ENCODE measurements at places on chromosomes 2 and 18.

DNA sequence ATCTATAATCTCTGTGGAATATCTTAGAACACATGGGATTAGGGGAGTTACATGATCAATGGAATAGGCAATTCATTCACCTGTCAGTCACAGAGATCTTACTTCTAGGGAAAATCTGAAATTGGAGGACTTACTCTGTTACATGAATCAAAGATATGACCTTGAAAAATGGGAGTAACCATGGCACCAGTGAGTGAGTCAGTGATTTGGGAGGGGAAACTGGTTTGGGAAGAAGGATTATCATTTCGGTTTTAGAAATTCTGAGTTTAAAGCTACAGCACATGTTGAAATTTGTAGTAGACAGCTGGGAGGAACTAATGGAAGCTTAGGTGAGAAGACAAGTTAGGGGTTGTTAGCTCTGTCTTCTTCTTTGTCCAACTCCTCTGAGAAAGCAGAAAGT, 153.7 kb downstream of the CAMKMT start:
- DNase-seq, result no peak

DNA sequence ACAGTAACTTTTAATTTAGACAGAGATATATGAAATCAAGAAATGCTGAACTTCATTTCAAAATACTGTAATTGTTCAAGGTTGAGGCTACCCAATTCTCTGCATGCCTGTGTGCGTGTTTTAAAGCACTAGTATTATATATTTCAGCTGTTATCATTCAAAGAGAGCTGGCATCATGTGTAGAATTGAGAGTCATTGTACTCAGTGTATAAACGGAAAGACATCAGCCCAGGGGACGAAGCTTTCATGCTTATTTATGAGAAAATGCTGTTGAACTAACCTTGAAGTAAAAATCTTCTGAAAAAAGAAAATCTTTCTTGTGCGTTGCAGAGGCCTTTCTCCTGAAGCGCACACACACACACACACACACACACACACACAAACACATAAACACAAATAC, 48.4 kb downstream of the MYCN start:
- DNase-seq, result no peak

- DNase-seq, result no peak
Observed at GRCh38 chr2:122168799-122169198, 413.3 kb downstream of the TSN start.

- DNase-seq, result no peak
Observed at GRCh38 chr2:62265106-62265505, 69.2 kb downstream of the B3GNT2 start.

GRCh38 chr2:130824492-130825061, 12.1 kb upstream of the ARHGEF4 start:
- DNase-seq, result peak; percentile 93

GRCh38 chr2:102418421-102418961, 4.5 kb upstream of the IL18RAP start:
- DNase-seq, result peak; percentile 87

- no peak for DNase-seq
Observed at GRCh38 chr2:96648306-96648930, 5.9 kb downstream of the FER1L5 start.

DNA sequence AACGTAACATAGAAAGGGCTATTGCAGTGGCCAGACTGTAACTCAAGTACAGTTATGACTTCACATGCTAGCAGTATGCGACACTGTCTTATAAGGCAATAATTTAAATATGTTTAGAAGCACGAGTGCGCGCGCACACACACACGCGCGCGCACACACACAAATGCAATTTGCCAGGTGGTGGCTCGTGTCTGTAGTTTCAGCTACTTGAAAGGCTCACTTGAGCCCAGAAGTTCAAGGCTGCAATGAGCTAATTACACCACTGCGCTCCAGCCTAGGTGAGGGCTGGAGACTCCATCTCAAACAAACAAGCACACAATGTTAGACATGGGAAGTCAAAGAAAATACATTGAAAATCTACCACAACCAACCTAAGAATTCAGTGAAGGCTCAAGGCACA, 103.7 kb downstream of the USP34 start:
- DNase-seq, result no peak

DNA sequence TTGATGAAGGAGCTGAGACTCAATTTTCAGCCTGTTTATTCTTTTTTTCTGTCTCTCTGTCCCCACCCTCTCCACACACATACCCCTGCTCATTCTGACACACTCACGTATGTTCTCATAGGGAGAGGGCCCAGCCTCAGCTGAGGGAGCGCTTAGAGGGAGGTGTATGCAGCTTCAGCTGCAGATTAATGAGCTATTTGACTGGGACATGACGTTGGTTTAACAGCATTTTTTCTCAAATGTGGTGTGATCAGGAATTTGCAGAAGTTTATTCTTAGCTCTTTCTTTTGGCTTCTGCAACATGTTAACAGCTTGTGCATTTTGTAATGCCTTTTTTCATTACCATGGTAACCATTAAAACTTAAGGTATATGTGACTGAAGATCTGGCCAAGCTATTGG, 1547.1 kb upstream of the PIK3C3 start:
- DNase-seq, result no peak

DNA sequence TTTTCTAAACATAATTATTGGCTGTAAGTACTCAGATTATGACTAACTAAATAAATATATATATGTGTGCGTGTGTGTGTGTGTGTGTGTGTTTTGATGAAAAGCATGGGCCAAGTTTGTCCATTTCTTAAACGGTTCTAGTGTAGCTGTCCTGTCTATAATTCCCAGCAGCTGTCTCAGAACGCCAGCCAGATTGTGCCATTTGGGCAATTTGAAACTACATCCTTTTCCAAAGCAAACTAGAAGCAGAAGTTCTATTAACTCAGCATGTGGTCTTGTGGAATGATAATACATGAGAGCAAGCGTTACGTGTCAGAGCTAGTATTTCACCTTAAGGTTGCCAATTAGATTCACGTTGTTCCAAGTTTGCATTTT, 1.7 kb downstream of the ARHGAP28 start:
- DNase-seq, result no peak

DNA sequence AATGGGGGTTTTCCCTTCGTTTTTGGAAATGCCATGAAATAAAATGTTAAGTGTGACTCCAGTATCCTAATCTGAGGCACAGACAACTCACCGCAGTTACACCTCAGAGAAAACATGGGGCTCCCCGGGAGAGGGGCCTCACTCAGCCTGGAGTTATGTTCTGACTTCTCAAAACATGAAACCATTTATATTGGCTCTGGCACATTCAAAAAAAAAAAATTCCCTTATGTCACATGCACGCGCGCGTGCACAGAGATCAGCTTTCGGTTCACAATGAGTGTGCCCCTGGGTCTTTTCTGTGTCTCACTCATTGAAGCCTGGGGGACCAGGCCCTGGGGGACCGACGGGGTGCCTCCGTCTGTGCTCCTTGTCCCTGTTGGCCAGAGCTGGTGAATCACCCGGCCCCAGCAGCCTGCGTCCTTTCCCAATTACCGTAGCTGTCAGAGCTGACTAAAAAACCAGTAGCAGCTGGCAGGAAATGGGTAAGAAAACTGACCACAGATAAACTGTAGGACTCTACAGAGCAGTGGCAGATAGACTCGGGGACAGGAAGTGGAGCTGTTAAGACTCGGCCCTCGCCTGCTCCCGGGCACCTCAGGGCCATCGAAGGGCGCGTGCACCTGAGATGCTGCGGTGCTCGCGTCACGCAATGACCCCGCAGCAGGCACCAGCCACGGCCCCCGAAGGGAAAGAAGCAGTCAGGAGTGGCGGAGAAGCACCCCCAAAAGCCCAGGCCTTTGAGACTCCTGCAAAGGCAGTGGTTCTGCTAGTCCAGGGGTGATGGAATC, 138.3 kb upstream of the ID2 start:
- peak; percentile 96 for DNase-seq

DNA sequence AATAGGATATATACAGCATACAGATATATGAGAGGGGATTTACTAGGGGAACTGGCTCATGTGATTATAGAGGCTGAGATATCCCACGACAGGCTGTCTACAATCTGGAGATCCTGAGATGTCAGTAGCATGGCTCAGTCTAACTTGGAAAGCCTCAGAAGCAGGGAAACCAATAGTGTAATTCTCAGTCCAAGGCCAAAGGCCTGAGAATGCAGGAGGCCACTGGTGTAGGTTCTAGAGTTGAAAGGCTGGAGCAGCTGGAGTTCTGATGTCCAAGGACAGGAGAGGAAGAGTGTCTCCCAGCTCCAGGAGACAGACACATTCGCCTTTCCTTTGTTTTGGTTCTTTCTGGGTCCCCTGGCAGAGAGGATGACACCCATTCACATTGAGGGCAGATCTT, 20.1 kb upstream of the CCBE1 start:
- no peak for DNase-seq

DNA sequence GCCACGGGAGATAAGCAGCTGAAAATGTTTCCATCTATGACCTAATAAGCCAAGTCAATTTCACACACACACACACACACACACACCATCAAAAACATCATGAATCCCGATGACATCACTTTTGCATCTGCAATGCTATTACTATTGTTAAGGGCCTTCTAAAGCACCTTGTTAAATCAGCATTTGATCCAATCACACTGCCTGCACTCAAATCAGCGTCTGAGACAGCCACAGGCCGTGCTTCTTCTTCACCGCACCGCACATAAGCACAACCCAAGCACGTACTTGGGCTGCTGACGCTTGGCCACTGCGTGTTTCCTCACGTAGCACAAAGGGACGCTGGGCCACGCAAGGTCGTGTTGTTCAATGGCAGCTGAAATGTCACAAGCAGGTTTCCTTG, 15.8 kb upstream of the MTCL1 start:
- DNase-seq, result no peak

- no peak for DNase-seq
Observed at GRCh38 chr2:29892585-29893259, 28.7 kb downstream of the ALK start.

- no peak for DNase-seq
Observed at GRCh38 chr2:129074298-129074920, 755.7 kb upstream of the HS6ST1 start.

DNA sequence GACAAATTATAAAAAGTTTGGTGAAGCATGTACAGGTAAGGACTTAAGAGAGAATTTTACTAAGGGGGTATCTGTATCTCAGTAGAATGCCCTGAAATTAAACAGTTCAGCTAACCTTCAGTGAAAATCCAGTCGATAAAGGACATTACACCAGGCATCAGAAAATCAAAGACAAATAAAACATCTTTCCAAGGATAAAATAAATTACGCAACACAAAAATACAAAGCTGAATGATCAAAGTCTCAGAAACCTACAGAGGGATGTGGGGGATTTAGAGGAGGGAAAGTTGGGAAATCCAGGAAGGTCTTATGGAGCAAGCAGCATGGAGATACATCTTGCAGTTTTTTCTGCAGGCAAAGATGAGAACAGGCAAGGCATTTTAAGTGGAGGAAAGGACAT, 384.1 kb downstream of the TNS1 start:
- no peak for DNase-seq

DNA sequence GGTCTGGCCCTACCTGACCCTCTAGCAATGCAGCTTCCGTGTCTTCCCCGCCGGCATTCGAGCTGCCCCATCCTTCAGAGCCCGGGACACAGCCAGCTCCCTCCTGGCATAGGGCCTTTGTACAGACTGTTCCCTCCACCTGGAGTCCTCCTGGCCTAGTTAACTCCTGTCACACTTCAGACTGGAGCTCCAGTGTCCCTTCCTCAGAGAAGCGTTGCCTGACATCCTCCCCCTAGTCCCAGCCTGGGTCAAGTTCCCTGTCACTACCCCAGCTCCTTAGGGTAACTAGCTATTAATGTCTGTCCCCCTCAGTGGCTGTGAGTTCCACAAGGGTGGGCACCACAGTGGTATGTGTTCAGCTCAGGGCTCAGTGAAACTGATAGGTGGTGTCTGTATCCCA, 45.5 kb upstream of the LOXHD1 start:
- DNase-seq, result no peak

DNA sequence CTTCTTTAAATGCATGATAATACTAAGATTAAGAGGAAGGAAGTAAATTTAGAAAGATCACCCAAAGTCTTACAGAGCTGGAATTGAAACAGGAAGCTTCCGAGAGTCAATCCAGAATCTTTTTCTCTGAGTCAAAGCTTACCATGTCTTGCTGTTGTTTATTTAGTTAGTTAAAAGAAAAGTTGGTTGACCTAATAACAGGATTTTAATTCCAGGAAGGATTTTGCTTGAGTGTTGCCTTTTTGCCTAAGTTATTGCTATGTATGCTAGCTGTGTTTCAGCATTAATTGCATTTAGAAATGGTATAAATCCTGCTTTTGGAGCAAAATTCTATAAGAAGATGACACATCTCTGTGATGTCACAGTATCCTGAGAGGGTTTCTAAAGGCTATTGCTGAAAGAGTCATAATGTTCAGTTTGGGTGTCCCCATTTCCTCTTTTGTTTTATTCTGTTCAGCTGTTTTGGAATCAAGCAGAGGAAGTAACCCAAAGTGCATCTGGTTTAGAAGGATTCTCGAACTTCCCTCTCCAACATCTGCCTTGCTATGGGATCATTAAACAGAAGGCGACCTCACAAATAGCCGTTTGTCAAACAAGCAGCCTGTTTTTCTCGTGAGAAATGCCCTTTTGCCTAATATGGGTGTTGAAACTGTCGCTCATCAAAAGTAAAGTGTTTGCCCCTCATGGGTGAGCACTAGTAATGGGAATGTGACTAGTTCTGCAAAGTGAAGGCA, 271.5 kb upstream of the MMADHC start:
- no peak for DNase-seq

- no peak for DNase-seq
Observed at GRCh38 chr2:149360106-149360505, 29.7 kb downstream of the LYPD6 start.

GRCh38 chr2:96927405-96928171, 57.7 kb upstream of the SEMA4C start:
- no peak for DNase-seq

DNA sequence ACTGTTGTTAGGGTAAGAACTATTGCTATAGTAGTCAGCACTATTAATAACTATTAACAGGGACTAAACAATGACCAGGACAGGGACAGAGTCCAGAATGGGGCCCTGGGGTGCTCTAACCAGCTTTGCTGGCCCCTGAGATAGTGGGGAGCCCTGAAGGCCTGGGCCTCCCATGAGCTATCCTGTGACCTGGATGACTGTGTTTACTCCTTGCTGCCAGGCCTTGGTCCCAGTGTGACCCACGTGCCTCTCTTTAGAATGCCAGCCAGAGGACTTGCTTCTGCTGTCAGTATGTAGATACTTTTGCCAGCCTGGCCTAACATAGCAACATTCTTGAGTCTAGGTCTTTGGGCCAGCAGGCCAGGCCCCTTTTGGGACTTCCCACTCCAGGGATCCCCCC, 11.4 kb downstream of the CDK5R2 start:
- DNase-seq, result no peak

DNA sequence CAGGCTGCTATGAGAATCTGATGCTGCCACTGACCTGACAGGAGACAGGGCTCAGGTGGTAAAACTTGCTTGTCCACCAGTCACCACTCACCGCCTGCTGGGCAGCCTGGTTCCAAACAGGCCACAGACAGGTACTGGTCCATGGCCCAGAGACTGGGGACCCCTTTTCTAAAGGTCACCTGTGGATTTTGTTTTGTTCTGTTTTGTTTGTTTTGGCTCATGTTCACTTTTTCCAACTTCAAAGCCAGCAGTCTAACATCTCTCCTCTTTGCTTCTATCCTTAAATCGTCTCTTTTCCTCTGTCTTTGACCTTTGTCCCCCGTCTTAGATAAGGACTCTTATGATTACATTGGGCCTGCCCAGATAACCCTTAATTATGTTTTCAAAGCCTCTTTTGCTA, 3.3 kb upstream of the CERKL start:
- no peak for DNase-seq

- DNase-seq, result no peak
Observed at GRCh38 chr18:70335892-70336726, 47.3 kb downstream of the SOCS6 start.

GRCh38 chr18:813172-814071, 1.4 kb upstream of the YES1 start:
- DNase-seq, result peak; percentile 79
